ENCODE measurements at places on chromosomes 11 and 22.

DNA sequence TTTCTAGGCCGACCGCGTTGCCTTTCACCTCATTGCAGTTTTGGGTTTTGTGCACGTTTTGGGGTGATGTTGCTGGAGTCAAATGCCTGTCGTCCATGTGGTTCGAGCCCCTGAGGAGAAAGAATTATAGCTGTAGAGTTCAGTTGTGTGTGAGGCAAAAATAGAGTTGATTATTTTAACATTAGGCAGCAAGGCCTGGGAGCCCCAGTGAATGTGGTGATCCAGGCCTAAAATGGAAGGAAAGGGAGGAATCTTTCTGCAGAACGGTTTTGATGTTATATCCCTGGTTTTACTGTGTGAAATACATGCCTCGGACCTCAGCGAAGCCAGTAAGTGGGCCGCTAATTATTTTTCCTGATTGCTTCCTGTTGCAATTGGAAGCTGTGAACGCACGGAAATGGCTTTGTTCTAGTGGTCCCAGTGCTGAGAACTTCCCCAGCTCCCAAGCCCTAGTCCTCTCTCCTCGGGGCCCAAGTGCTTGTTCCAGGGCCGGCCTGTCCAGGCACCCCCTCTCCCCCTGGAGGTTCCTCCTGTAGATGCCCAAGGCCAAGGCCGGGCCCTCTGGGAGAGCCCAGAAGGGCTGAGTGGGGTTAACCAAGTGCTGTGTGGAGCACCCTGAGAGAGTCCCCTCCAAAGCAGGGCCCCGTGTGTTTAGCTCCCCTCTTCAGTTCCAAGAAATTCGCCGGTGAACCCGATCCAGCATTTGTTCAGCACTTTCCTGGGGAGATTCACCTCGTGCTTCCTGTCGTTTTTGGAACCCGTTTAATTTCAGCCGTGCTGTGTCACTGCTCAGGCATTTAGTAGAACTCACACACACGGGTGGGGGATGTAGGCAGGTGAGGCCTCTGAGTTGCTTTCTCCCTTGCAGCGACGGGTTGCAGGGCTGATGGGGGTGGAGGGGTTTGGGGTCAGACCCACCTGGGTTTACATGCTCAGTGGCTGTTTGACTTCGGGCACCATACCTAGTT, 2.1 kb downstream of the LRP5 start:
- peak overlapping the region; percentile 87 for H3K27ac ChIP-seq
- no peak for DNase-seq
- H3K4me1 ChIP-seq: no peaks in the 10 kb centered on the region
- no peaks in the 10 kb centered on the region for H3K27me3 ChIP-seq
- peak overlapping the region; percentile 69 for H3K4me3 ChIP-seq

GRCh38 chr11:110601936-110602335, 110.3 kb downstream of the ARHGAP20 start:
- no peaks in the 10 kb centered on the region for H3K36me3 ChIP-seq
- no peaks in the 10 kb centered on the region for H3K27me3 ChIP-seq
- DNase-seq: no peak
- H3K4me3 ChIP-seq: no peak overlapping the region

- no peak overlapping the region for H3K4me3 ChIP-seq
- no peak for DNase-seq
- no peak overlapping the region for H3K27ac ChIP-seq
- no peaks in the 10 kb centered on the region for H3K4me1 ChIP-seq
- H3K36me3 ChIP-seq: no peaks in the 10 kb centered on the region
These were observed 45.9 kb downstream of the DSCAML1 start for GRCh38 chr11:117750916-117751662.

DNA sequence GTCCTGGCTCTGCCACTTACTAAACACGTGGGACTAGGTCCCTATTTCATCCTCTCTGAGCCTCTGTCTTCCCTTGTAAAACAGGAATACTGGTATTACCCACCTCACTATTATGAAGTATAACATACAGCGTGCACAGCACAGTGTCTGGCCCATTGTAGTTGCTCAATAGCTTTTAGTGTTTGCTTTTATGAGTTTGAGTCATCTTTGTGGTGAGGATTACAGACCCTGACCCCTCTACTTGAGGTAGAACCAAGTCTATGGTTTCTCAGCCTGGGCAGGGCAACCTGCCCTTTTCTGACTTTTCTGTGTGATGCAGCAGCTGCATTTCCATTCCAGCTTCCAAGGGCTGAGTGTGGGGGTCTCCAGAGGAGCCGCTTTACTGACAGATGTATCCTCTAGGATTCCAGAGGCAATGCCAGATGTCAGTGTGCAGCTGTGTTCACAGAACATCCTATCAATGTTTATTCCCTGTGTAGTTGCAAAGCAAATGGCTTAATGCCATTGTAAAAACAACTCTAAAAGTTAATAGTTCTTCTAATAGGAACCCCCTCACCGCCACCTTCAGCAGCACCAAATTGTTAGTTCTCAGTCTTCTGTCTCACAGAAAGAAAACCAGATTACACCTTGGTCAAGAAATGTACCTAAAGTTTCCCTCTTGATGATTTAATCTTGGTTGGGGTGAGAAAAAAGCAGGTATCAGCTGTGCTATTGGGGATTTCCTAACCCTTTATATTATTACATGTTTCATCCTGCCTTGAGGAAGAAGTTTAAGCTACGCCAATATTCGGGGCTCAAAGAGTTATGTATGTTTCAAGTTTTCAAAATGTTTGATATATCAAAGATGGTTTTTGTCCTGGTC, 16.8 kb downstream of the PRR5L start:
- DNase-seq: no peak
- no peaks in the 10 kb centered on the region for H3K4me1 ChIP-seq
- no peaks in the 10 kb centered on the region for H3K36me3 ChIP-seq
- H3K27me3 ChIP-seq: no peaks in the 10 kb centered on the region

DNA sequence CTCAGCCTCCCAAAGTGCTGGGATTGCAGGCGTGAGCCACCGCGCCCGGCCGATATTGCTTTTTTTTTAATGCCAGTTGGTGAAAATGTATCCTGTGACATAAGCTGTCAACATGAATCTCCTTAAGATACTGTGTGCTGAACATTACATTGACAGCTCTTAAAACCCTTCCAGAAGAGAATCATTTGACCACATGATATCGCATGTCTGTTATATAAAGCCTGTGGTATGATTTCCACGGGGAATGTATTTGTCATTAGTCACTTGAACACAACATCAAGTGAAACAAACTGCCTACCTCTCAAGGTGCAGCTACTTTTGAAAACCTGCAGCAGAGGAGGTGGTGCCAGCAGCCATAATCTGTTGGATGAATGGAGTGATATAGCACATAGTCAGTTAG, 67.0 kb downstream of the BCL2L13 start:
- no peak for DNase-seq
- no peaks in the 10 kb centered on the region for H3K27me3 ChIP-seq
- no peak overlapping the region for H3K4me3 ChIP-seq

DNA sequence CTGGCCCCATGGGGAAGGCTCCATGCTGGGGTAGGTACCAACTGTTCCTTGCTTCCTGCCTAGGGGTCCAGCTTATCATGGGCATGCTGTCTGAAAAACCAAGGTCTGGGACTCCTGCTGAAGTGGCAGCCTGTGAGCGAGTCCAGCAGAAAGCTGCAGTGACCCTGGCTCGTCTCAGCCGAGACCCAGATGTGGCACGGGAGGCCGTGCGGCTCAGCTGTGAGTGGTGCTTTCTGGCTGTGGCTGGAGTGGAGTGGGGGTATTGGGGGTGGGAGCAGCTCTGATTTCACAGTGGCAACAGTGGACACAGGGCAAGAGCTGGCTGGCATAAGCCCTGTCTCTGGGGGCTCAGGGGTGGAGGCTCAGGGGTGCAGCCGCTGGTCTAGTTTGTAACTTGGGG, 124.1 kb downstream of the INSC start:
- H3K27me3 ChIP-seq: no peaks in the 10 kb centered on the region
- DNase-seq: no peak
- no peak overlapping the region for H3K27ac ChIP-seq
- H3K4me3 ChIP-seq: no peak overlapping the region
